Ascending aorta (tissue), 2 donors: ENCODE measurements at places on chromosomes 2 and 18. TPM values are rescaled to one million over a fixed set of nuclear protein-coding genes. Genes with fewer than 3 reads are reported as not detected.

The SKA1 gene
- total RNA-seq: not detected

- H3K27ac ChIP-seq: no peak overlapping the region
- no peaks in the 10 kb centered on the region for H3K4me1 ChIP-seq
- DNase-seq: no peak
These were observed 779.8 kb downstream of the RNF144A start for GRCh38 chr2:7697052-7697451.

The C1QL2 gene
- total RNA-seq: 11.6 TPM

DNA sequence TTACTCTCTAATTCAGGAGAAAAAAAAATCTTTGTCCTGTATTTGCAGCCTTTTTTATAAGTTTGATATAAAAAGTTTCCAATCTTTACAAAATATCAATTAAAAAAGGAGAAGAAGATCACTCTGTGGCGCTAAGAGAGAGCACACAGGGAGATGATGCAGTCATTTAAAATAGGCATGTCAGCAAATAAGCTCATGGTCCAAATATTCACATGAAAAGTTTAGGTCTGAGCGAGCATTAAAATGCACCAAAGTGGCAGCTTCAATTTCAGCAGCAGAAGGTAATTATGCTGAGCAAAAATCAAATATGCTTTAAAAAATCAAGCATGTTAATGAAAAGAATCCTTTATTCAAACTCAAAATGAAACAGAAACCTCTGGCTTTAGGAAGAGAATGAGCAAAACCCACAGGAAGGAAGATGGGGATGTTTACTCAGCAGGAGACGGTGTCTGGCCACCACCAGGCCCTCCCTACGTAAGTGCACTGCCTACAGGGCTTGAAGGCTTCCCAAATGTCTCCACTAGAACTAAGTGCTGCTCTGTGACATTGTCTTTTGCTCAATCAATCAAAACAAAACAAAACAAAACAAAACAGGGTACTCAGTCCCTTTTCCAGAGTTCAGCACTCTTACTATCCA lies 120.4 kb downstream of the L3MBTL4 start:
- H3K27me3 ChIP-seq: no peaks in the 10 kb centered on the region
- no peak for DNase-seq
- no peaks in the 10 kb centered on the region for H3K36me3 ChIP-seq
- H3K4me1 ChIP-seq: no peaks in the 10 kb centered on the region

GRCh38 chr2:155866477-155866876 lies 466.0 kb downstream of the NR4A2 start:
- no peaks in the 10 kb centered on the region for H3K4me1 ChIP-seq
- DNase-seq: no peak
- H3K27me3 ChIP-seq: no peaks in the 10 kb centered on the region
- H3K4me3 ChIP-seq: no peak overlapping the region

DNA sequence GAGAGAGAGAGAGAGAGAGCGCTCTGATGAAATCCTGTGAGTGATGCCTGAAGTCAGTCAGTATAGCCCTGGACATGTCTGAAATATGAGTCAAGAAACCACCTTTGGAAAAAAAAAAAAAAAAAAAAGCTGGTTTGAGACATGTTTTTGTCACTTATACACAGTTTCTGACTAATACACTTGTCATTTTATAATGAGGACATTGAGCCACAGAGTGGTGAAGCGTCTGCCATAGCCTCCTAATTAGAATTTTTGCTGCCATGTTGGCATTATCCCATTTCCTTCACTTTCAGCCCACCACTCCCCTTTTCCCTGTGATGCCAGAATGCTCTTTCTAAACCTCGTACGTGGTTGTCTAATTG lies 15.7 kb upstream of the MYO3B start:
- no peak overlapping the region for H3K27ac ChIP-seq
- no peaks in the 10 kb centered on the region for H3K4me1 ChIP-seq
- no peak overlapping the region for H3K4me3 ChIP-seq
- no peaks in the 10 kb centered on the region for H3K36me3 ChIP-seq
- no peak for DNase-seq
- no peaks in the 10 kb centered on the region for H3K27me3 ChIP-seq

DNA sequence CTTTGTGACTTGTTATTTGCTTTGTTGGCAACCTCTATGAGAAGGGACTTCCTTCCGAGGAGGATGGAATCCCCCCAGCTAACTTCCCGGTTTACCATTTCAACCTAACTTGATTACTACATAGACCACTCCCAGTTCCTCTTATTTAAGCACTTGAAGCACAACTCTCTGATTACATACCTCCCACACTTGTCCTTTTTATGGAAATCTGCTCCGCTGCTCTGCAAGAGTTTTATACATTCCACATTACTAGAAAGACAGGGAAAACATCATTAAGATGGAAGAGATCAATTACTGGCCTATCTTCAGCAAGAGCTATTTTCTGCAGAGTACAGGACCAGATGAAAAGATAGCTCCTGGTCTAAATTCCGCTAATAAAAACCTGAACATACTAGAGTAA lies 160.0 kb upstream of the PGAP1 start:
- H3K36me3 ChIP-seq: peaks cover 5% of the 10 kb centered on the region
- no peak overlapping the region for H3K4me3 ChIP-seq
- DNase-seq: no peak
- H3K27me3 ChIP-seq: no peaks in the 10 kb centered on the region
